Left lobe of liver (tissue), 2 donors: ENCODE measurements at places on chromosomes 6 and 20. TPM values are rescaled to one million over a fixed set of nuclear protein-coding genes. Genes with fewer than 3 reads are reported as not detected.

CCN6 gene
- not detected for total RNA-seq

DNA sequence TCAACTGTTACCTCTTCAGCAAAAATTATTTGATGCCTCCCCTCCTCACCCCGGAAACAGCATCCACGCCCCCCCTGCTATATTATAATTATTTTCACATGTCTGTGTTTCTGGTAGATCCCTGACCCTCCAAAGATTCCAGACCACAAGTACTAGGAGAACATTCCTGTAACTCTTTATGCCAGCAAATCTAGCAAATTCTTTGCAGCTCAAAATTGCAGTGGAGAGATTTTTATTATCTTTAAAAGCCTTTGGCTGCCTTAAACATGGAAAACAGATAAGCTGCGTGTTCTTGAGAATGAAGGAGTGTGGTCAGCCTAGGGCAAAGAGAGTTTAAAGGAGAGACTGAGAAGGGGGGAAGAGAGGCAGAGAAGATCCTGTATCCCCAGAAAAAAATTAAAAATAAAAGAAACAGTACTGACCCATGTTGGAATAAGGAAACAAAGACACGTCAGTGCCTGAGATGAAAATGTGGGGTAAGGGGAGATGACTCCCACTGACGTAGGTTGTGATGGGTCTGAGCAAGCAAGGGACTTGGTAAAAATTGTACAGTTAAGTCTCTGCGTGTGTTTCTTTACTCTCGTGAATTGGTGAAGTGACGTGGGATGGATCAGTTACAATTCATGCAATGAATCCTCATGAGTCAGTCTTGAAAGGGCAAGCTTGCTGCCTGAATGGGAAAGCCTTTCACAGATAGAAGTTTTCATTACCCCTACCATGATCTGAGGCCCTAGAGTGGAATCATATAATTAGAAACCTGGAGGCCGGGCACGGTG is 8.3 kb downstream of the ID4 start:
- no peak for DNase-seq

DNA sequence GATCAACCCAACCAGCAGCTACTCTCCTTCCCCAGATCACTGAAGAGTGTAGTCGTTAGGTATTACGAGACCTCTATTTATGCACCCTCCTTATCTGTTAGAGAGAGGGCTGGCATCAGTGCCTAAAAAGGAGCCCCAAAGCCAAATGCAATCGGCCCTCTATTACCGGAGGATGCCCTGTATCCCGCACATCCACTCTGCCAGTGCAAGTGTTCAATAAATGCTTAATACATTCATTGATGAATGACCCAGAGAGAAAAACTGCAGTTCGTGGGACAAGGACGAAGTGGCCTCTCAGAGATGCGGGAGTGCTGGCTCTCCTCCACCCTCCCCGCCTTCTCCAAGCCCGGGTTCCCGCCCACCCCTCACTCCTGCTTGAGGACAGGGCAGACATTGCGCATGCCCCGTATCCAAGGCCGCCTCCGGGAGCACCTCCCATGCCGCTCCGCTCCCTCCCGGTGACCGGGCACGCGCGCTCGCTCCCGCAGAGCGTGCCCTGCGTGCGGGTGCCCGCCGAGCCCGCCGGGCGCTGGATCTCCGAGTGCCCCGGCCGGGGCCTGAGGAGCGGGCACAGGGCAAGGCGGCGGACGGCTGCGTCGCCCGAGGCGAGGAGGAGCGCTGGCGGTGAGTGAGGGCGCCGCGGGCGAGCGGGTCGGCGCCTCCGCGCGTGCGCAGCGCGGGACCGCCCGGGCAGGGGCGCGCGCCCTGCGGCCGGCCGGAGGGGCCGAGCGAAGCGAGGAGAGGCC is 27.2 kb upstream of the BTBD3 start:
- DNase-seq: peak; percentile 91

DNA sequence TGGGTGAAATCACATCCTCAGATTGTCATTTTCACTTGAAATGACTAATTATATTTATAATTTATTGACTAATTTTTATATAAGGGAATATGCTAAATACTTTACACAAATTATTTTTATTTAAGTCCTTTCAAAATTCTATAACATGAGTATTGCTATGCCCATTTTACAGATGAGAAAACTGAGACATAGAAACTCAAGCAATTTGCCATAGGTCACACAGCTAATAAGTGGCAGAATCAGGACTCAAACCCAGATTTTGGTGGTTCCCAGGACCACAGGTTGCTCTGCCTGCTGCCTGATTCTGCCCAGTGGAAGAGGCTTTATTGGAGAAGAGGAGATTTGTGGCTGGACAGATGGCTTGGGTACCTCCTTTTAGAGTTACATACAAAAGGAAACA is 4.9 kb downstream of the ALDH8A1 start:
- no peak for DNase-seq

DNA sequence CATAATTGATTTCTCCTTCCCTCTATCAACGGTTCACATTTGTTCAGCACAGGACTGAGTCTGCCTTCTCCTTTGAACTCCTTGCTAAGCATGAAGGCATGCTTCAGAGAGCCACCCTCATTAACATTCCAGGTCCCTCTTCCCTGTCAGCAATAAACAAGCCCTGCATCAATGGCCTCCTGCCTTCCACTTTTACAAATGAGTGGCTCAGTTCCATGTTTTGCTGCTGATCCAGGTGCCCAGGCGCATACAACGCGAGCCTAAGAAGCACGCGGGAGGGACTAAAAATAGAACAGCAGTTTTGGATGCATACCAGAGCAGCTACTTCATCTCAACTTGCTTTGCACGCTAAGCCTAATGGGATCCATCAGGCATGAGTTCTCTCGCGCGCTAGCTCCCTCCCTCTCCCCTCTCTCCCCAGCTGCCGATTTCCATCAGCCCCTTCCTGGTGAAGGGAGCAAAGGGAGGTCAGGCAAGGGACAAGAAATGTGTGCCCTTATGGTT is 53.4 kb downstream of the TRAF3IP2 start:
- no peak for DNase-seq

DNA sequence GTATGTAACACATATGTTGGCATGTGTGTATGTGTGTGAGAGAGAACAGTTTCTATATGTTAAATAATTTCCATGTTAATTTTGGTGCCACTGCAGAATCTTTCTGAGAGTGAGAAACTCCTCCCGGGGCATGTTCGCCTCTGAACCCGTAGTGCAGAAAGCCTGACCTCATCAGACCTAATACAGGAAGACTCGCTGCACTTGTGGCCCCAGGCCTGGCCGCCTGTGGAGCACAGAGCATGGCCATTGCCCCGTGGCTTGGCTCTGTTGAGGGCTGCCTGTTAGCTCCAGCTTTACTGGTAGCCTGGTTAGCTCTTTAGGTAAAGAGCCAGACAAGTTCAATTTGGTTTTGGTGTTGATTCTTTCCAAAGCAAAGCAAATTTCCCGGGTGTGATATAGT is 25.5 kb downstream of the FARS2 start:
- no peak for DNase-seq

GRCh38 chr20:24097506-24098245 is 109.1 kb upstream of the GGTLC1 start:
- no peak for DNase-seq

- DNase-seq: no peak
These were observed 27.6 kb upstream of the RBL1 start for GRCh38 chr20:37123441-37123840.
